Stimulated activated CD4-positive, alpha-beta T cell treated with anti-CD3 and anti-CD28 coated beads, TNF-alpha, amount 100 ng/mL, for 1 hour (primary cell): ENCODE measurements at places on chromosomes 1 and 21.

DNA sequence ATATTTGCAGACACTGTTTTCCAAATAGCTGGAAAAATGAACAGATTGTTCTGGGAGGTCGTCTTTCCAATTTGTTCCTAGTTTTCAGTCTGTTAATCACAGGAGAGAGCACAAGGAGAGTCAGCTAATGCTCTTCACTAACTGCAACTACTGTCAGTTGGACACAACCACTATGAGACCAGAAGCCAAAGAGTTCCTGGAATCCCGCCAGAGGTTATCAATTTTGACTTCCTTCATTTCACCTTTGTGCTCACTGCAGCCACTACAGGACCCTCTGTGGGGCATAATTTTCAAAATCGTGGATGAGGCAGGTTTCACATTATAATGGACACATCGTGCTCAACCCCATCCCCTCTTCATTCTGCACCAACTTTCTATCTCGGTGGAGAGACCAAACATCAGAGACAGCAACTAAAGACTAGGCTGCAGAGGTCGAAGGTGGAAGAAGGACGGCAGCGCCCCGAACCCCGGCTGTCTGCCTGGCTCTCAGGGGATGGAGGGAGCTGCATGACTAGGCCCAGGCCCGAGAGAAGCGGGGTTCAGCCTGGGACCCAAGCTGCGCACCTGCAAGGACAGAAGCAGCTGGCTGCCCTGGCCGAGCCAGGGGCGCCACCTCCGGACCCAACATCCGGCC lies 602 bp downstream of the KIAA0319L start:
- DNase-seq: no peak

DNA sequence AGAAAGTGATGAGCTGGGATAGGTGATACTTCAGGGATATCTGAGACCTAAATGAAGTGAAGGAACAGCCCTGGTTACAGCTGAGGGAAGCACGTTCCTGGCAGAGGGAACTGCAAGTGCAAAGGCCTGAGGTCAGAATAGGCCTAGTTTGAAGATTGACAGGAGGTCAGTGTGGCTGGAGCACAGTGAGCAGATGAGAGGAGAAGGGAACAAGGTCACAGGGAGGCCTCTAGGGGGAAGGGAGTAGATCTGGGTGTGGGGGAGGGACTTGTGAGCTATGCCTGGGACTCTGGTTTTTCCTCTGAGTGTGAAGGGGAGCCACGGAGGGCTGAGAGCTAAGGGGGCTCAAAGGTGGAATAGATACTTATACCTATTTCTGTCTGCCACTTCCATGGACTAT lies 736.4 kb downstream of the MATN1 start:
- no peak for DNase-seq

GRCh38 chr1:2288311-2288710 lies 60.2 kb downstream of the SKI start:
- DNase-seq: no peak

GRCh38 chr21:31132574-31133242 lies 94.4 kb upstream of the KRTAP19-8 start:
- DNase-seq: peak; percentile 45

DNA sequence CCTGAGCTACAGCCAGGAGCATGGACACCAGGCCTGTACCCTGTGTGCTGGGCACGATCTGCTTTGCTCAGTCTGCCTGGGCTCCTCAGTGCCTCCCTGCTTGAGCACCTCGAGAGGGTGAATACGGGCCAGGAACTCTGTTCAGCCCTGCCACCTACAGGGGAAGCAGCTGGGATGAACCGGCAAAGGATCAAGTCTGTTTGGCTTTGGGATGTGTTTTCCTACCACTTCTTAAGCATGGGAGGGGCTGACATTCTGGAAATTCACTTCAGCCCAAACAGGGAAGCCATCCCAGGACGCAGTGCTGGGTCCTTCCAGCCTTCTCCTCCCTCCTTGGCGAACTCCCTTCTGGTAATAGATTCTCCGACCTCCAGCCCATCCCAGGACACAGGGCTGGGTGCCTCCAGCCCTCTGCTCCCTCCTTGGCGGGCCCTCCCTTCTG lies 55.8 kb upstream of the SELENON start:
- no peak for DNase-seq

- DNase-seq: no peak
These were observed 5.5 kb upstream of the ANKRD35 start for GRCh38 chr1:145891143-145891542.

DNA sequence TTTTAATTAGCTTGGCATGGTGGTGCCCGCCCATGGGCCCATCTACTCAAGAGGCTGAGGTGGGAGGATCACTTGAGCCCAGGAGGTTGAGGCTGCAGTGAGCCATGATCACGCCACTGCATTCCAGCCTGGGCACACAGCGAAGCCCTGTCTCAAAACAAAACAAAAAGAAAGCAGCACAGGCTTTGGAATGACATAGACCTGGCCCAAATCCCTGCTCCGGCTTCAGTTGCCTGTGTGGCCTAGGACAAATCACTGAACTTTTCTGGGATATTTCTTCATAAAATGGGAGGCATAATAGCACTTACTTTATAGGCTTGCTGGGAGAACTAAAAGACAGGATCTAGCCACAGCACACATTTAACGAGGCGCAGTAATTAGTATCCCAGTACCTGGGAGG lies 2.4 kb downstream of the PEAR1 start:
- DNase-seq: no peak

GRCh38 chr1:231616667-231617066 lies 9.9 kb upstream of the DISC1 start:
- no peak for DNase-seq

GRCh38 chr1:113036639-113037321 lies 36.2 kb upstream of the LRIG2 start:
- no peak for DNase-seq

DNA sequence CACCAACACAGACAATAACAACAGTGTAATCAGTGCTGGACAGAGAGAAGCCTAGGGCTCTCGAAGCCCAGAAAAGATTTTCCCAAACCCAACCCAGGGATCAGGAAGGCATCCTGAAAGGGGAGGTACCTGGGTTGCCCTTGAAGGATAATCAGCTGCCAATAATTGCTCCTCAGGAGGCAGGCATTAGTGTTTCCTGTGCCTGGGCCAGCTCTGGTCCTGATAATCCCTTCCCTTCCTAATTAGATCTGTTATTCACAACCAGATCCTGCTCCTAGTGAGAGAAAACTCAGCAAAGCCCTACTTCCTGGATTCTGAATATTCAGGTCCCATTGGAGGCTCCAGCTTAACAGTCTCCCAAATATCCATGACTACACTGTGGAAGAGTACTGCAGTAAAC lies 117.4 kb downstream of the DMRTA2 start:
- DNase-seq: no peak

DNA sequence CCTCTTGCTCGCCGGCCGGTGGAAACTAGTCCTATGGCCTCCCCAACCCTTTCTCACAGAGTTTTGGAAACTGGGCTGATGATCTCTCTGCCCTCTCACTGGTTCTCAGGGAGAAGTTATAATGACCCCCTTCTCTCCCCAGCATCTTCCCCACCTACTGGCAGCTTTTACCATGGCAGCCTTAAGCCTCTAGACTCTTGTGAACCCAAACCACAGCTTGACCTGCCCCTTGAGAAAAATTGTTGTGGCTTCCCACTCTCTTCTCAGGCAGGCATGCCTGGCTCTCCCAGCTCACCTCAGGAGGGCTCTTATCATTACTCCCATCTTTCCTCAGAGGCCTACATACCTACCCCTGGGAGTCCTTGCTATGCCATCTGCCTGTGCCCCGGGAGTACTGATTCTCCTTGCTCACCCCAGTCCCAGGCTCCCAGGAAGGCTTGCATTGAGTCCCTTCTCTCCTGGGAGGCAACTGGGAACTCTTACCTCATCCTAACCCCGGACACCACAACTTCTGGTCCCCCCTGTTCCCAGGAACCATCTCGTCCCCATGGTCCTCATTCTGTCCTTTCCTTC lies 1.6 kb downstream of the NSUN4 start:
- no peak for DNase-seq

DNA sequence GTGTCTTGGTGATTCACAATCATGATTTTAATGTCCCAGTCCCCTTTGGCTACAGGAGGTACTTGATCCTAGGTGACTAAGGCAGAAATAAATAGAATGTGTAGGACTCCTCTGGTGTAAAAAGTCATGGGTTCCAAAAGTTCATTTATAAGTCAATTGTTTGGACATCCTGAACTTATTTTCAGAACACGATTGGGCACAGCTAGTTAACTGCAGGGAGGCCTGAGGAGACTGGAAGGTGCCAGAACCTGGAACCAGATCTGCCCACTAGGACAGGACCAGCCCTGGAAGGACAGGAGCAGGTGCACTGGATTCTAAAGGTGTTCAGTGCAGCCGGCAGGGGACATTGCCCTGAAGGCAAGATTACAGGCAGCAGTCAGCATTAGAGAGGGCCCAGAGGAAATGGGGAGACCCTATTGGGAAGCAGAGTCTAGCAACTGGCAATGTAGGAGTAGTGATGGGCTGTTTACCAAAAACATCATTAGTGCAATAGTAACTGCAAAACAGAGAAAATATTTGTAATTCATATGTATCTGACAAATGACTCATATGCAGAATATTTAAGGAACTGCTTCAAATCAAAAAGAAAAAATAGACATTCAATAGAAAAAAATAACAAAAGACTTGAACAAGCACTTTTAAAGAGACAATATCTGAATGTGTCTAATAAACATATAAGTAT lies 23.6 kb upstream of the HEATR1 start:
- no peak for DNase-seq

GRCh38 chr21:40143822-40144525 lies 276.7 kb downstream of the PCP4 start:
- DNase-seq: no peak

DNA sequence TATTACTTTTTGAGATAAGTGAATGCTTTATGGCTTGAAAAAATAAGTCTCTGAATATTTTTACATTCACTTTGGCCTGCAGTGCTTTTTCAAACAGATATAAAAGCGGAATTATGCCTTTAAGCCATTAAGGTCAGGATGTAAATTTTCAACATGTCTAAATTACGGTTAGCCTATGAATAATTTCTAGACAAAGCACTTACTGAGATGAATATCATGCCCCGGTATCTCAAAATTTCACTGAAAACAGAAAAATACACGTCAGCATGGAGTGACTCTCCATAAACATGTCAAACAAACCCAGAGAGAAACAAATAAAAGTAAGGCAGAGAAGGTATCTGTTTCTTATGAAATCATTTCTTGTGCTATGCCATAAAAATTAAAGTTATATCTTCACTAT lies 853.9 kb downstream of the KCNT2 start:
- DNase-seq: no peak

- DNase-seq: no peak
These were observed 45.5 kb downstream of the CACHD1 start for GRCh38 chr1:64515427-64515826.

- DNase-seq: no peak
These were observed 2.7 kb upstream of the OLIG2 start for GRCh38 chr21:33022828-33023573.

DNA sequence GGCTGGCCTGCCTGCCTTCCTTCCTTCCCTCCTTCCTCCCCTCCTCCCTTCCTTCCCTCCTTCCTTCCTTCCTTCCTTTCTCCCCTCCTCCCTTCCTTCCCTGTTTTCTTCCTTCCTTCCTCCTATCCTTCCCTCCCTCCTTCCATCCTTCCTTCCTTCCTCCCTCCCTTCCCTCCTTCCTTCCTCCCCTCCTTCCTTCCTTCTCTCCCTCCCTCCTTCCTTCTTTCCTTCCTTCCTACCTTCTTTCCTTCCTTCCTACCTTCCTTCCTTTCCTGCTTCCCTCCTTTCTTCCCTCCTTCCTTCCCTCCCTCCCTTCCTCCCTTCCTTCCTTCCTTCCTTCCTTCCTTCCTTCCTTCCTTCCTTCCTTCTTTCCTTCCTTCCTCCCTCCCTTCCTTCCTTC lies 70.1 kb upstream of the PTGFR start:
- no peak for DNase-seq

- DNase-seq: no peak
These were observed 374.6 kb upstream of the USP24 start for GRCh38 chr1:55589671-55590297.

- DNase-seq: no peak
These were observed 290.1 kb downstream of the PLPP3 start for GRCh38 chr1:56289260-56289659.

GRCh38 chr1:109618661-109619575 lies 498 bp downstream of the GNAT2 start:
- no peak for DNase-seq

- no peak for DNase-seq
These were observed 6.1 kb upstream of the MTF1 start for GRCh38 chr1:37865348-37866120.

DNA sequence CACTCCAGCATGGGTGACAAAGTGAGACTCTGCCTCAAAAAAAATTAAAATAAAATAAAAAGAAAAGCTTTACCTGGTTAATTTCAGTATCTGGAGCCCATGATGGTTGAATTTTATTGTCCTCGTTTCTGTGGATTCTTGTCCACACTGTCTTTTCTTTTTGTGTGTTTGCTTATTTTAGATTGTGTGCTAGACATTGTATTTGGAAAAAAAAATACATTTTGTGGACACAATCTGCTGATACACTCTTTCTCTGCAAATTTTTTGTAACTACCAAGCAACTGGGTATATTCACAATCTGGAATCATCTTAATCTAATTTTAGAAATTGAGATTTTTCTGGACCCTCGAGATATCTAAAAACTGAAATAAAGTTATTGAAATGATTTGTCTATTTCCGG lies 41.6 kb upstream of the PDE9A start:
- no peak for DNase-seq

DNA sequence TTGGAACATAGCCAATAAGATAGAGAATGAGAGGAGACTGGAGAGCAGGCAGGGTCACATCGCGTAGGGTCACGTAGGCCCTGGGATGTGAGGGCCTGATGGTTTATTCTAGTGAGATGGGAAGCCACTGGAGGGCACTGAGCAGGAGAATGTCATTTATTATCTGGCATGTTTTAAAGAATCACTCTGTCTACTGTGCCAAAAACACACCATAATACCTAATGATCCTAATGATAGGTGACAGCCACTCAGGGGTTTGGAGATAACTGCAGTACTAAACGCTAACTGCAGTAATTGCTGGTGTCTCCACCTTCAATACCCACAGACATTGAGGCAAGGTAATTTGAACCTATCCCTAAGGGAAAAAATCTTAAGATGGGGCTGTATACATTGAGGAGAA lies 185.4 kb downstream of the TTLL7 start:
- no peak for DNase-seq

- DNase-seq: no peak
These were observed 15.5 kb upstream of the FAM131C start for GRCh38 chr1:16088996-16089395.

DNA sequence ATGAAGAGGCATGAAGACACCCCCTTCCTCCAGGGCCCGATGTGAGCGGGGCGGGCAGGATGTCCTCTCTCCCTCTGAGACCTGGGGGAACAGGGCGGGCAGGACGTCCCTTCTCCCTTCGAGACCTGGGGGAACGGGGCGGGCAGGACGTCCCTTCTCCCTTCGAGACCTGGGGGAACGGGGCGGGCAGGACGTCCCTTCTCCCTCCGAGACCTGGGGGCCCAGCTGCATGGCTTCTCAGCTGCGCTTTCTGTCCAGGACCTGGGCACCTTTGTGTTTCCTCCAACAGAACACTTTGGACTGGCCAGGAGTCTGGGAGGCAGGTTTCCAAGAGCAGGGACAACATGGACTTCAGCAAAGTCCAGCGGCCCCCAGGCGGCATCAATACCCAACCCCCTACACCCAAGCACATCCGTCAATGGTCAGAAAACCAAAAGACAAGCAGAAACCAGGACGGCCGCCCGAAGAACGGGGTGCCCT lies 30.8 kb upstream of the ADARB1 start:
- DNase-seq: no peak
